ENCODE measurements at places on chromosomes 7 and 10.

DNA sequence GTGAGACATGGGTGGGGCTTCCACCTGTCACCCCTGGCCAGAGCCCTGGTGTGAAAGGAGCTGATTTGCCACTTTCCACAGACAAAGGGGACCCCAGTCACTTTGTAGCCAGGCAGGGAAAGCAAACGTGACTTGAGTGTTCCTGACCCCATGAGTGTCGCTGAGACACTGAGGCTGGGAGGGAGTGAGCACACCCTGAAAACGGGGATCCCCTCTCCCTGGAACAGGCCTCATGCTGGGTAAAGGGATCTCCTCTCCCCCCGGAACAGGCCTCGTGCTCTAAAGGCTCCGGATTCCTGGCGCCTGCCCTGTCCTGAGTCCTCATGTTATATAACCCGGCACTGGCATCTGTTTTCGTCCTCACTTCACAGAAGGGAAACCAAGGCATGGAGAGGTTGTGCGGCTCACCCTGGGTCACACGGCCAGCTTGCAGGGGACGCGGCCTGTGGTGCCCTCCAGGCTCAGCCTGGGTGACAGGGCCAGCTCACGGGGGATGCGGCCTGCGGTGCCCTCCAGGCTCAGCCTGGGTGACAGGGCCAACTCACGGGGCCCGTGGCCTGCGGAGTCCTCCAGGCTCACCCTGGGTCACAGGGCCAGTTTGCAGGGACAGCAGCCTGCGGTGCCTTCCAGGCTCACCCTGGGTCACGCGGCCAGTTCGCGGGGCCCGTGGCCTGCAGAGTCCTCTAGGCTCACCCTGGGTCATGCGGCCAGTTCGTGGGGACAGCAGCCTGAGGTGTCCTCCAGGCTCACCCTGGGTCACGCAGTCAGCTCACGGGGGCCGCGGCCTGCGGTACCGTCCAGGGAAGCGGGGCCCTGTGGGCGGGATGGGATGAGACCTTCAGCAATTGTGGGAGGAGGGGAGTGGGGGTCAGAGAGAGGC, 104.7 kb downstream of the PDGFA start:
- DNase-seq: no peak

DNA sequence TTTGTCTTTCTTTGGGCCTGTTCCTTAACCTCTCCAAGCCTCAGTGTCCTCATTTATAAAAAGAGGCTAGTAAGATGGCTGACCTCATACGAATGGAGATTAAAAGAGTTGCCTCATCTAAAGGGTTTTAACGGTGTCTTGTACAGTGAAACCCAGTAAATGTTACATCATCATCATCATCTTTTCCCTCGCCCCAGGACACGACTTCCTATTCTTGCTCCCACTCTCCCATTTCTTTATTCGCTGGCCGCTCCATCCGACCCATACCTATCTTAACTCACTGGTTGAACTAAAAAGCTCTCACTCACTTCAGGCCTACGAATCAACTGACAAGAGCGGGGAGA, 554 bp downstream of the FRA10AC1 start:
- DNase-seq: no peak

DNA sequence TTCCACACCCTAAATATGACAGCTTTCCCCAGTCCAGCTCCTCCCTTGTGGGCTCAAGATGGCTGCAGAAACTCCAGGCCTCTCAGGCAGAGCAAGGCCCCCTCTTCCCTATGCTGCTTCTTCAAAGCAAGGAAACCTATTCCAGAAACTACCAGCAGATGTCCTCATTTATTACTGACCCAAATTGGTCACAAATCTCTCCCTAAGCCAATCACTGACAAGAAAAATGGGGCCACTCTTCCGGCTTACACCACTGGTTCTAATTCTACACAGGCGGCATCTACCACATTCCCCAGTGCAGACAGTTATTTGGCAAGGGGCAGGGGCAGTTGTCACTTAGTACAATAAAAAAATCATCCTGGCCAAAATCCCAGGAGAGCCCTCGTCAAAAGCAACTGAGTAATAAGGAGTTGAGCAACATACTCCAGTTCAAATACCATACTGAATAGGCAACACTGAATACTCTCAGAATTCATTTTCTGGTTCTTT, 150.4 kb downstream of the SFMBT2 start:
- DNase-seq: peak; percentile 93

GRCh38 chr10:86371691-86372090, 5.1 kb upstream of the GRID1 start:
- no peak for DNase-seq

GRCh38 chr10:52308251-52309031, 5.6 kb upstream of the DKK1 start:
- peak; percentile 57 for DNase-seq

DNA sequence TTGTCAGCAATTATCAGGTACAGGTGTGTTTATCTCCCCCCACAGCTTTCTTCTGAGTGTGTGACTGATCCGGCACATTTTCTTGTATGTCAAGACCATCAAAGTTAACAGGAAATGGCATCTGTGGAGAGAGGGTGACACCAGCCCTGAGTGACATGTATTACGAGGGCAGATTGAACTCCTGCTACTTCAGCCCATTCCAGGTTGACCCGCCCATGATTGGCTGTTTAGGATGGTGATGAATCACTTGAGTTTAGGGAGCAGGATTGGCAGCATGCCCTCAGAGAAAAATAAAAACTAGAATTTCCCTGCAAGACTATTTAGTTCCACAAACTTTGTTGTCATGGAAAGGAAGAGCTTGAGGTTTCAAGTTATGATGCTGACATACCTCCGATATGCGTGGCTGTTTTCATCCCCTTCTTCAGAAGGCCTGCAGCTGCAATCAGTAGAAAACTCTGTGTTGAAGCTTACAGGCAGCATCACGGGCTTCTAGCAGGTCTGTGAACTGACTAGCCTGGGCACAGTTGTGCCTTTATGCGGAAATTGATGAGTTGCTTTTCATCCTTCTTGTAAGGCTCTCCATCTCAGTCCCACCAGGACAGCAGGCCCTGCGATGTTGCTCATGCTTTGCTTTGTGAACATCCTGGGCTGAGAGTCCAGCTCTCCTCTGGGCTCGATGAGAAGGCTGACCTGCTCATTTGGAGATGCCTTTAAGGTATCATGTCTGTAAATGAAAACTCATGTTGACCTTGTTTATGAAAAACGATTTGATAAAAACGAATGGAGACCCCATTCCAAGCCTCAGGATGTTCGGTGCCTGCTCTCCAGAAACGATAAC, 8.0 kb upstream of the CELF2 start:
- DNase-seq: no peak

- DNase-seq: no peak
These were observed 2.5 kb downstream of the CYREN start for GRCh38 chr7:135168001-135168400.

- no peak for DNase-seq
These were observed 212.3 kb downstream of the C7orf25 start for GRCh38 chr7:42699380-42700178.

GRCh38 chr7:42768045-42768444, 143.8 kb downstream of the C7orf25 start:
- DNase-seq: no peak

- no peak for DNase-seq
These were observed 217.8 kb downstream of the TFEC start for GRCh38 chr7:115812794-115813193.

DNA sequence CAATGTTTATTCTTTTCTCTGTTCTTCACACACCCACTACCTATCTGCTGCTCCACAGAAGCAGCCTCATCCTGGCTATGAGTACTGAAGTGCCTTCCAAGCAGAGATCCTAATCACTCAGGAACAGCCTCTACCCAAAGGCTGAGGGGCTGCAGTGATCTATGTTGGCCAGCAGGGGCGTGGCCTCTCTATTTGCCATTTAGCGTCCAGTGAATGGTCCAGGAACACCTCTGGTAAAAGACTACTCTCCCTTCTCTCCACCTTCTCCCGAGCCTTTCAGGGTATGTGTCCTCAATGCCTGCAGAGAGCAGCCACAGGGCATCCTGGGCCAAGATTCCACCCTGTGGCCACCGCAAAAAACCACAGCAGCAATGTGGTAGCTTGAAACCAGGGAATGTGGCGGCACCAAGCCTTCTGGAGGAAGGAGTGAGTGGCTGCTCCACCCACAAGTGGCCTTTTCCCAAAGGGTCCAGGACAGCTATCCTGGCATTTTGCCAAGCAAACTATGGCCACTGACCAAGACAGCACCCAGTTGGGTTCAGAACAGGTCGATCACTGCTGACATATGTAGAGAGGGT, 70.9 kb downstream of the SYPL1 start:
- peak; percentile 29 for DNase-seq

GRCh38 chr7:132944774-132945173, 137.1 kb downstream of the CHCHD3 start:
- DNase-seq: no peak

DNA sequence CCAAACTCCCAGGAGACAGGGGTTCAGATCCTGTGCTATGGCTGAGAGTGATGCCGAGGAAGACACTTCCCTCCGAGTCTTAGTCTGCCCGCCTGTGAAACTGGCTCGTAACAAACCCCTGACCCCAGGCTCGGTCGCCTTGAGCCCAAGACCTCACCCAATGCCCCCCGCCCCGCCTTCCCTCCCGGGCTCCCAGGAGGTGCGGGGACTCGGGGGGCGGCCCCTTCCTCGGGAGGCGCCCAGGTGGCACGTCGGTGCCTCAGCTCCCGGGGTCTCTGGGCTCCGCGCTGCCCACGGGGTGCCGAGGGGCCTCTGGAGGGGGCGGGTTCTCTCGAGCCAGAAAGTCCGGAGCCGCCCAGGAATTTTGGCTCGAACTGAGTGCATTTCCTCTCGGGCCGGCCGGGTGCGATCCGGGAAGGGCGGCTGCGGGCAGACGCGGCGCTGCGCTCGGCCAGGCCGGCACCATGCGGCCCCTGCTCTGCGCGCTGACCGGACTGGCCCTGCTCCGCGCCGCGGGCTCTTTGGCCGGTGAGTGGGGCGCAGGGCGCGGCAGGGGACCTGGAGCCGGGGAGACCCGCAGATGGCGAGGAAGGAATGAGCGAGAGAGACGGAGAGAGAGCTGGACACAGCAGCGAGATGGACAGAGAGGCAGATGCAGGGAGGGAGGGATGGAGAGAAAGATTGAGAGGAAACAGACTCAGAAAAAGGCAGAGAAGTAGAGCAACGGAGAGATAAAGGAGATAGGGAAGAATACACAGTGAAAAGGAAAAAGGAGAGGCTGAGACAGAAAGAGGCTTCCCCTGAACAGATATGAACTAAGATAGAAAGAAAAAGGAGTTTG, at the start of gene PLAC9:
PLAC9 (plus strand) TSS at position 432 of the 841 bp plus-strand sequence; CDS start at position 465, 33 bp downstream.
- DNase-seq: no peak

DNA sequence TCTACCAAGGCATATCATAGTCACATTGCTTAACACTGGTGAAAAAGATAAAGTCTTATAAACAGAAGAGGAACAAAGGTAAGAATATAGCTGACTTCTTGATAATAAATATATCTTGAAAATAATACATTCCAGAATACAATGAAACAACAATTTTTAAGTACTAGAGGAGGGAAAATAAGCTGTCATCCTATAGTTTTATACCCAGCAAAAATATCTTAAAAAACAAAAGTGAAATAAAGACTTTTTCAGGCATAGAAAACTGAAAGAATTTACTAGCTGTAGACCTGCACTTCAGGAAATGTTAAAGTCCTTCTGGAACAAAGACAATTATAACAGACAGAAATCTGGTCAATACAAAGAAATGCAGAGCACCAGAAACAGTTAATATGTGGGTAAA, 21.4 kb upstream of the MACROH2A2 start:
- DNase-seq: no peak

- DNase-seq: no peak
These were observed 54.6 kb downstream of the TMEM209 start for GRCh38 chr7:130150587-130150986.

DNA sequence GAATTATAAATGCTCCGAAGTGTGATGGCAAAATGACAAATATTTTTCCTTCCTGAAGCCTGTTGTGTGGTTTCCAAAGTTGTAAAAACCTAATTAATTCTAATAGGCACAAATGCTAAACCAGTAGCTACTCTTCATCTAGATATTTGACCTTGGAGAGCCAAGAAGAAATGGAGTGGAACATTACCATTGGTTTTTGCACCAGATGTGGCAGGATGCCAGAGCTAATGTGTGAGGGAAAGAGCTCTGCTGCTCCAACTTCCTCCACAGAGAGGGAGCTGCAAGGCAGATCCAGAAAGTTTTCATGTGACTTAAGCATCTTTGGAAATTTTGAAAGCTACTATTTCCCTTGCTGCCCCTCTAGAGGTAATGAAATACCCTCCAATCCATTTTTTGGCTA, 65.1 kb upstream of the HPS1 start:
- no peak for DNase-seq

DNA sequence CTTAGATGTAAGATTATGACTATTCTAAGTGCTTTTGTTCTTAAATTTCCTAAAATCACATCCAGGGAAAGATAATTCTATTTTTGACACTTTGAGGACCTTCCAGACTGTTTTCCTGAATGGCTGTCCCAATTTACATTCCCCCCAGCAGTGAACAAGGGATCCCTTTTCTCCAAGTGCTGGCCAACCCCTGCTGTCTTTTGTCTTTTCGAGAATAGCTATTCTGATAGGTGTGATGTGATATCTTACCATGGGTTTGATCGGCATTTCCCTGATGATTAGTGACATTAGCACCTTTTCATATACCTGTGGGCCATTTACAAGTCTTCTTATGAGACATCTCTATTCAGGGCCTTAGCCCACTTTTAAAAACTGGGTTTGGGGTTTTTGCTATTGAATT, 526.7 kb upstream of the FZD8 start:
- no peak for DNase-seq

GRCh38 chr10:69853064-69853463, 51.4 kb downstream of the COL13A1 start:
- no peak for DNase-seq

DNA sequence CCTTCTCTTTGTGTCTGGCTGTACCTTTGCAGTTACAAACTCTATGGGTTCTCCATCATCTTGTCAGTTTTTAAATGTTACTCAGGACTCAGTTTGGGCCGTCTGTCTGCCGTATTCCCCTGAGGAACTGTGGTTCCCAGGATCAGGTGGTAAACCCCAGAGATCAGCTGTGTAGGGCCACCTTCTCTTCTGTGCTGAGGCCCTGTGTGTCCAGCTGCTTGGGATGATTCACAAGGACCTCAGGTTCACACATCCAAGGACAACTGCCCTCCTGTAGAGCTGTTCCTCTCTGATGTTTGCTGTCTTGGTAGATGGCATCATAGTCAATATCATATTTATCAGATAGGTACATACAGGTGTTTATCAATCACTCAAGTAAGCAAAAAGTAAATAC, 24.5 kb downstream of the CUL1 start:
- no peak for DNase-seq

DNA sequence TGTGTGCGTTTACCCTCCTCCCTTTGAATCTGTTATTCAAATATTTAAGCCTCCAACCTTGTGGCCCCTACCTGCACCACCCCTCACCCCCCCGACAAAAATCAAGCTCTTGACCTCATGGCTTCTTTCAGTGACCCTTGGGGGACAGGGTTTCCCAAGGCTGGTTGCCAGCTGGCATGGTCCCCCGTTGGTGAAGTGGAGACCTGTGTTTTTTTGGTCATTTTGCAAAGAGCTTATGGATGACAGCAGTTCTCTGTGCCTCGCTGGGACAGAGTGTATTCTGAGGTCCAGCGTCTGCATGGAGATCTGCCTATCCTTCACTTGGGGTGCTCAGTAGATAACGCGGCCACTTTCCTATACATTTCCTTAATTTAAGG, 111.0 kb downstream of the TCF7L2 start:
- DNase-seq: no peak
